T follicular helper cell (primary cell): ENCODE measurements at places on chromosomes 2 and 18.

GRCh38 chr18:52236131-52236530, 103.9 kb upstream of the DCC start:
- DNase-seq = no peak

DNA sequence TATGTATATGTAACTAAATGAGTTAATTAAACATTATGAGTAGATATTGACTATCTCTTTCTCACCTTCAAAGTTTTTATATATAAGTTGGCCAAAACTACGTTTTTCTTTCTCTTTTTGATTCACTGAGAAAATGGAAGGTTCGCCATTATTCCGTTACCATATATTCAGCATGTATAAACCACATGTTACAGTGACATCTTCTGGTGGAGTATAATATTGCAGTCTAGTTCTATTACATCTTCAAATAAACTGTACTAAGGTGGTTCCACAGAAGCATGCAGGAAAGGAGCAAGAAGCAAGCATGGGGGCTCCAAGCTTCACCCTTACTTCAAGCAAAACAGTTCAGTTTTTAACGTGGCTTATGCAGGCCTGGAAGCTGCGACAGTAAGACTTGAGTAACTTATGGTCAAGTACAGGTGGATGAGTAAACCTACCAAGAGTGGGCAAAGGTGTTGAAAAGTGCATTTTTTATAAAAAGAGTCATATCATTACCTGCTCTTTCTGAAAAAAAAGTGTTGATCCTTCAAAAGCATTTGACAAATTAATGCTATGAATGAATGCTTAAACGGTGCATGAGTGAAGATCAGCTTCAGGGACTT, 129.8 kb upstream of the RAB6C start:
- DNase-seq = no peak

DNA sequence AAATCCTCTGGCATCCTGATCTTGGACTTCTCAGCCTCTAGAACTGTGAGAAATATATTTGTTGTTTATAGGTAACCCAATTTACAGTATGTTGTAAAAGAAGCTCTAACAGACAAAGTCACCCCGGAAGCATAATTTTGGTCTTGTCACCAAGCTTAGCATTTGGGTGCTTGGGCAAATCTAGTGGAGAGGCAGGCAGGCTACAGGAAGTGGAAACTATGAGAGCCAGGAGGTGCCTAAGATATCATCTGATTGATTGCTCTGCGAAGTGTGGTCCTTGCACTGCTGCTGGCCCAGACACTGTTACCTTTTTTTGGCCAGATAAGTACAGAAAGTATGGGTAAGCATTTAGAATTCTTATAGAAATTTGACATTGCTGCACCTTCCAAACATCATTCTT, 102.9 kb downstream of the CDC42EP3 start:
- no peak for DNase-seq

- no peak for DNase-seq
Observed at GRCh38 chr2:60837123-60837522, 44.3 kb upstream of the REL start.

GRCh38 chr2:1670636-1671035, 73.7 kb downstream of the PXDN start:
- DNase-seq = no peak
